ENCODE measurements at places on chromosomes 5 and 9. TPM values are rescaled to one million over a fixed set of nuclear protein-coding genes. Genes with fewer than 3 reads are reported as not detected.
A peak's percentile ranks its signal among the peaks of the same experiment; 100 is the strongest.

- no peak for DNase-seq
Observed at GRCh38 chr5:1129711-1130055, 17.8 kb upstream of the SLC12A7 start.

Gene IQGAP2
- 13.7 TPM for polyA plus RNA-seq

GRCh38 chr5:84304599-84304998 lies 80.1 kb downstream of the EDIL3 start:
- DNase-seq: peak; percentile 8

Gene FOXD4L4
- polyA plus RNA-seq: not detected

Gene PCA3
- polyA plus RNA-seq: 0.41 TPM

GRCh38 chr5:66851306-66851705 lies 255.1 kb downstream of the MAST4 start:
- no peak for DNase-seq

- no peak for DNase-seq
Observed at GRCh38 chr9:136808075-136808805, 492 bp downstream of the RABL6 start.

Gene CDKN2B-AS1
- polyA plus RNA-seq: 0.10 TPM

DNA sequence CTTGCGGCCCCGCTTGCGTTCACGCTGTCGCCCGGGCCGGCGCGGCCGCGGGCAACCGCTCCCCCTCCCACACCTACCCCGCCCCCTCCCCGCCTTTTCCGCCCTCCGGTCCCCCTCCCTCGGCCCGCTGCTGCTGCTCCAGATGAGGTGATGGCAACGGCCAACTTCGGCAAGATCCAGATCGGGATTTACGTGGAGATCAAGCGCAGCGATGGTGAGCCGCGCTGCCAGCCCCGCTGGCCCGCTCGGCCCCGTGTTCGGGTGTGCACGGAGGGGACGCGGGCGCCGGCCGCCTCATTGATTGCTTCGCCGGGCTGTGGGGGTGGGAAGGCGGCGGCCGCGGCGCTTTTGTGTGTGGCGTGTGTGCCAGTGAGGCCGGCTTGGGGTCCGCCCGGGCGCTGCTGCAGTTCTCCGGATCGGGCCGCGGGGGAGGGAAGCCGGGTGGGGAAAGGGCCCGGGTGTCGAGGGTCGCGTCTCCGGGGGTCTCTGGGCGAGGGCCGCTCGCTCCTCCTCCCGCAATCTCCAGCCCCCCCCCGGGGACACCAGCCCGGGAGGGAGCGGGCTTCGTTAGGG lies 403 bp downstream of the KIF2A start:
- no peak for DNase-seq

- no peak for DNase-seq
Observed at GRCh38 chr5:21613971-21614488, 1239.1 kb downstream of the CDH12 start.

Gene SPATA31D4
- not detected for polyA plus RNA-seq

Gene NPR3
- polyA plus RNA-seq: 37.6 TPM

GRCh38 chr5:77907786-77908185 lies 131.6 kb upstream of the TBCA start:
- DNase-seq: no peak

DNA sequence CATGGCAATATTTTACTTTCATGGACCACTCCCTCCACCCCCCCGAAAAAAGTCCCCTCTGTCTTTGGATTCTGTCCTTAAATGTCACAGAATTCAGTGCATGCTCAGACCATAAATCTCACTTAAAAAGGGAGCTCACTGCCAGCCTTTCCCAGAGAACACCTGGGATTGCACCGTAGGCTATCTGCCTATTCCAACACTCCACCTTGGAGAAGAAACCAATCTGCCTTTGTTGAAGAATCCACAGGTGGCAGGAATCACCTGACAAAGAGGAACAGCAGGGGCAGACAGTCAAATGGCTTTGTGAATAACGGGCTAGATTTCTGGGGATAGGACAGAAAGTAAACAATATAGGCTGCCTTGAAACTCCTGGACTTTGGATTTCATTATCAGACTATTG lies 306.7 kb upstream of the BRINP1 start:
- no peak for DNase-seq

Gene POU5F2
- polyA plus RNA-seq: 0.06 TPM

Gene RANBP6
- 19.6 TPM for polyA plus RNA-seq

GRCh38 chr5:172859966-172860365 lies 25.9 kb downstream of the ERGIC1 start:
- DNase-seq: no peak

GRCh38 chr5:61254969-61255555 lies 77.0 kb upstream of the ZSWIM6 start:
- DNase-seq: no peak

Gene GRIN1
- 0.14 TPM for polyA plus RNA-seq

Gene DOCK2
- polyA plus RNA-seq: 5.3 TPM

- DNase-seq: no peak
Observed at GRCh38 chr5:160266752-160267345, 37.5 kb downstream of the FABP6 start.

Gene KLF9
- polyA plus RNA-seq: 4.0 TPM

- DNase-seq: no peak
Observed at GRCh38 chr5:172443441-172444109, 10.8 kb downstream of the SH3PXD2B start.

- no peak for DNase-seq
Observed at GRCh38 chr9:18269561-18269960, 204.4 kb upstream of the ADAMTSL1 start.

- DNase-seq: no peak
Observed at GRCh38 chr5:123134653-123135181, 45.7 kb downstream of the PRDM6 start.

DNA sequence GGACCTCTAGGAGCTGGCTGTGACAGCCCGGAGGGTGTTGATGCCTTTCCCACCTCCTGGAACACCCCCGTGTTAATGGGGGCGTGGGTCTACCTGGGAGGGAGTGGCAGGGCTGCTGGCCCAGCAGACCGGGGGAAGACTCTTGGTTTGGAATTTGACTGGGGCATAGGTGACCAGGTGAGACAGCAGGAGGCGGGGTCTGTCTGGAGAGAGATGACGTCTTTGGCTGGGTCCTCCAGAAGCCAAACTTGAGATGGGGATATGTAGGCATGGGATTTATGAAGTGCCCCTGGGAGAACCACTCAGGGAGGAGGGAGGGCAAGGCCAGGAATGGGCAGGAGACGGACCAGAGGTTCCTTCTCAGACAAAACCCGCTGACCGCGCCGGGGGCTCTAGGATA lies 42.6 kb downstream of the NEK6 start:
- DNase-seq: no peak

- no peak for DNase-seq
Observed at GRCh38 chr5:54956922-54957321, 28.5 kb downstream of the ESM1 start.

DNA sequence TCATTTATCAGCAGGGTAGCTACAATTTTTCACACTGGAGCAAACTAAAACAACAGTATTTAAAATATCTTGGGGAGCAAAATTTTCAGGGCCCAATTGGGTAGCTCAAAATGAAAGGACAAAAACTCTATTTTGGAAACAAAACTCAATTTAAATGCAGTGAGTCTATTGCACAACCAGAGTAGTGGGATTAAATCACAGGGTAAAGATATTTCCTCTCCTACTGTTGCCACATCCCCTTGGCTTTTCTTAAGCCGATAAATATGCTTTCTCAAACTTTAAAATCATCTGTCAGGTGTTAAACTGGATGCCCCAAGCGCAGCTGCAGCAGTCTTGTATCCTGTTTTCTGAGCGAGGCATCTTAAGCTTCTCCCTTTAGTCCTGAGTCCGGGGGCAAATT lies 1474.3 kb upstream of the CDH9 start:
- no peak for DNase-seq

GRCh38 chr9:110189559-110190320 lies 18.2 kb downstream of the C9orf152 start:
- DNase-seq: no peak

Gene KIAA0825
- 7.4 TPM for polyA plus RNA-seq

- DNase-seq: no peak
Observed at GRCh38 chr5:62299101-62299500, 6.9 kb upstream of the KIF2A start.

- no peak for DNase-seq
Observed at GRCh38 chr9:94796687-94797086, 70.2 kb downstream of the AOPEP start.

Gene TIMD4
- polyA plus RNA-seq: 0.33 TPM

- no peak for DNase-seq
Observed at GRCh38 chr5:102971676-102972293, 148.2 kb downstream of the GIN1 start.

DNA sequence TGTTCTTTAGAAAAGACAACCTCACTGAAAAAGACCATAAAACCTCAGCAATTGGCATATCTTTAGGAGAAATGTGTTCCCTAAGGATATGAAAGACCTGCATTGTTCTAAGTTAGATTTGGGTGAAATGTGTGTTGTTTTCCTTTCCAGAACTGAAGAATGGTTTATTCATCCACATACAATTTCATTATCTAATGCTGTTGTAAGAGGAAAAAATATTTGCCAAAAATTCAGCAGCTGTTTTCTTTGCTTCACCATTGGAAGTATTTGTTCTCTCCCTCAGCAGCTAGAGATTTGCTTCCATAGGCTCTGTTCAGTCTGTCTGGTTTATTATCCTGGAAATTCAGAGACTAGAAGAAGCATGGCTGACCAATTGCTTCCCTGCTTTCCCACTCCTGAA lies 150.9 kb downstream of the ISOC1 start:
- no peak for DNase-seq

Gene NDUFB6
- 68.9 TPM for polyA plus RNA-seq

- peak; percentile 35 for DNase-seq
Observed at GRCh38 chr5:135729321-135729786, 105.1 kb upstream of the SLC25A48 start.

GRCh38 chr5:95883185-95884016 lies 60.9 kb upstream of the GLRX start:
- no peak for DNase-seq

- no peak for DNase-seq
Observed at GRCh38 chr5:172849606-172850453, 15.8 kb downstream of the ERGIC1 start.

- DNase-seq: no peak
Observed at GRCh38 chr9:126551812-126552211, 61.9 kb upstream of the LMX1B start.

Gene CERCAM
- 50.3 TPM for polyA plus RNA-seq

- no peak for DNase-seq
Observed at GRCh38 chr5:172910828-172911627, 48.2 kb upstream of the RPL26L1 start.

- peak; percentile 44 for DNase-seq
Observed at GRCh38 chr5:168987543-168988300, 313.2 kb downstream of the SLIT3 start.

Gene GPR151
- polyA plus RNA-seq: not detected

Gene ATG12
- 85.4 TPM for polyA plus RNA-seq

Gene IER5L
- polyA plus RNA-seq: 5.2 TPM

Gene NMUR2
- 0.54 TPM for polyA plus RNA-seq

GRCh38 chr9:89793551-89793950 lies 188.7 kb downstream of the GADD45G start:
- no peak for DNase-seq

Gene BTNL3
- polyA plus RNA-seq: not detected

GRCh38 chr9:105883847-105884246 lies 189.5 kb downstream of the TMEM38B start:
- no peak for DNase-seq

Gene PCDHGA7
- 1.9 TPM for polyA plus RNA-seq

DNA sequence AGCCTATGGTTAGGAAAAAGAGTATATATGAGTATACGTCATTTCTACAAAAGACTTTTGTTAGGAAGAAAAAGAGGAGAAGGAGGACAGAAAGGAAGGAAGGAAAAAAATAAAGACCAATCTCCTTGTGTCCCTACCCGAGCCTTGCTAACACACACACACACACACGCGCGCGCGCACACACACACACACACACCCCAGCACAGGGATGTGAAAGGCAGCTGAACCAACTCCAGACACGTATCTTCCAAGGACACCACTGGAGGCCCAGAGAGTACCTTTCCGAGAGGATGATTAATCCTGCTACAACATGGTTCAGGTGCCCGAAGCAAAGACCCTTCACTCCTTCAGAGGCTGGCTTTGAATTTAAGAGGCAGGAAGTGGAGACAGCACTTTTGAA lies 56.9 kb upstream of the GALNT10 start:
- no peak for DNase-seq

Gene CCL21
- 106 TPM for polyA plus RNA-seq

Gene SLC6A19
- not detected for polyA plus RNA-seq

- no peak for DNase-seq
Observed at GRCh38 chr9:19026375-19026774, 6.6 kb downstream of the SAXO1 start.

Gene WDR41
- polyA plus RNA-seq: 67.3 TPM

GRCh38 chr5:56053363-56053762 lies 58.6 kb upstream of the IL6ST start:
- no peak for DNase-seq

Gene VCAN
- polyA plus RNA-seq: 431 TPM
